ENCODE measurements at places on chromosomes 5 and 9. TPM values are rescaled to one million over a fixed set of nuclear protein-coding genes. Genes with fewer than 3 reads are reported as not detected.

GRCh38 chr9:83655433-83655832, 32.5 kb downstream of the IDNK start:
- peaks cover 76% of the 10 kb centered on the region for H3K36me3 ChIP-seq
- no peaks in the 10 kb centered on the region for H3K4me1 ChIP-seq
- no peak overlapping the region for H3K27ac ChIP-seq

- no peak overlapping the region for H3K4me3 ChIP-seq
- H3K4me1 ChIP-seq: peaks cover 15% of the 10 kb centered on the region
- H3K27ac ChIP-seq: no peak overlapping the region
- H3K27me3 ChIP-seq: no peaks in the 10 kb centered on the region
- H3K36me3 ChIP-seq: no peaks in the 10 kb centered on the region
- DNase-seq: no peak
These were observed 12.4 kb upstream of the TENT4A start for GRCh38 chr5:6700685-6701355.

DNA sequence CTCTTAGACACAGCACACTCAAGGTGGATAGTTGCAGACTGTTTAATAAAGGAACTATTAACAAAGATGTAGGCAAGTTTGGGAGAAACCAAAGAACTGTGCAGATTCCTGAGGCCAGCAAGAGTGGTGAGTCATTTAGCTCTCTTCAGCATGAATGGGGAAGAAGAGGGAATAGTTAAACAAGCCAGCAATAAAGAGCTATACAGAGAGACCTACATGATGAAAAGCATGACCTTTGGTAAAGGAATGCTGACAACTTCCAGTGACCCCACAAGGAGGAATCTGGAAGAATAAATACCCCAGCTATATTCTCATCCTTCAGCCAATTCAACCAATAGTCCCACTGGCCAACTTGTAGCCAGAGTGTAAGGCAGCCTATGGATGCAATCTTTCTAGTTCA, 706.0 kb upstream of the GRAMD2B start:
- no peaks in the 10 kb centered on the region for H3K4me1 ChIP-seq
- DNase-seq: no peak
- H3K27me3 ChIP-seq: no peaks in the 10 kb centered on the region
- H3K27ac ChIP-seq: no peak overlapping the region
- no peaks in the 10 kb centered on the region for H3K36me3 ChIP-seq

- DNase-seq: no peak
- no peak overlapping the region for H3K4me3 ChIP-seq
- H3K36me3 ChIP-seq: no peaks in the 10 kb centered on the region
- no peaks in the 10 kb centered on the region for H3K27me3 ChIP-seq
- H3K27ac ChIP-seq: no peak overlapping the region
- H3K4me1 ChIP-seq: no peaks in the 10 kb centered on the region
These were observed 222.4 kb downstream of the SAXO1 start for GRCh38 chr9:18810581-18810980.

GRCh38 chr5:158261674-158262367, 402.9 kb upstream of the CLINT1 start:
- no peak overlapping the region for H3K27ac ChIP-seq
- H3K4me1 ChIP-seq: no peaks in the 10 kb centered on the region
- H3K36me3 ChIP-seq: no peaks in the 10 kb centered on the region
- no peak overlapping the region for H3K4me3 ChIP-seq
- DNase-seq: no peak

DNA sequence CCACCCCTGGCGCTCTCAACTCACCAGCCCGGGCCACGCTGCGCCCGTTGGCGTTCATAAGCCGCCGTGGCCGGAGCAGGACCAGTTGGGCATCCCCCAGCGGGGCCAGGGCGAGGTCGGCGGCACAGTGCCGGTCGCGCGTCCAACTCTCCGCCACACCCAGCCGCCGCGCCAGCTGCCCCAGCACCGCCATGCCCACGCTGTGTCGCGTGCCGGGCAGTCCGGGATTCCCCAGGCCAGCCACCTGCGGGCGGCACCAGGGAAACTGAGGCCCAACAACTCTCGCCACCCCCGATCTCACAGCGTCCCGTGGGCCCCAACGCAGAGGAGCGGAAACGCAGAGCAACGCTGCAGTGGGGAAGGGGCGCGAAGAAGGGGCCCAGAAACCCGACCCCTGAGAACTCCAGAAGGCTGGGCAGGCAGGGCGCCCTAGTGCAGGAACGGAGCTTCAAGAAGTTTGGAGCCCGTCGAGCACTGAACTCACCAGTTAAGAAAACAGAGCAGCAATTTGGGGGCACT, 453 bp downstream of the PTRH1 start:
- peak overlapping the region; percentile 68 for H3K4me3 ChIP-seq
- no peaks in the 10 kb centered on the region for H3K27me3 ChIP-seq
- no peaks in the 10 kb centered on the region for H3K36me3 ChIP-seq
- H3K4me1 ChIP-seq: no peaks in the 10 kb centered on the region
- H3K27ac ChIP-seq: peak overlapping the region; percentile 84

GRCh38 chr5:17088051-17088450, 129.4 kb upstream of the BASP1 start:
- no peaks in the 10 kb centered on the region for H3K4me1 ChIP-seq
- no peak overlapping the region for H3K27ac ChIP-seq
- H3K36me3 ChIP-seq: no peaks in the 10 kb centered on the region
- no peak overlapping the region for H3K4me3 ChIP-seq
- DNase-seq: no peak

GRCh38 chr5:78213799-78214198, 80.7 kb downstream of the AP3B1 start:
- H3K27ac ChIP-seq: no peak overlapping the region
- no peak for DNase-seq
- H3K4me3 ChIP-seq: no peak overlapping the region
- H3K36me3 ChIP-seq: no peaks in the 10 kb centered on the region

DNA sequence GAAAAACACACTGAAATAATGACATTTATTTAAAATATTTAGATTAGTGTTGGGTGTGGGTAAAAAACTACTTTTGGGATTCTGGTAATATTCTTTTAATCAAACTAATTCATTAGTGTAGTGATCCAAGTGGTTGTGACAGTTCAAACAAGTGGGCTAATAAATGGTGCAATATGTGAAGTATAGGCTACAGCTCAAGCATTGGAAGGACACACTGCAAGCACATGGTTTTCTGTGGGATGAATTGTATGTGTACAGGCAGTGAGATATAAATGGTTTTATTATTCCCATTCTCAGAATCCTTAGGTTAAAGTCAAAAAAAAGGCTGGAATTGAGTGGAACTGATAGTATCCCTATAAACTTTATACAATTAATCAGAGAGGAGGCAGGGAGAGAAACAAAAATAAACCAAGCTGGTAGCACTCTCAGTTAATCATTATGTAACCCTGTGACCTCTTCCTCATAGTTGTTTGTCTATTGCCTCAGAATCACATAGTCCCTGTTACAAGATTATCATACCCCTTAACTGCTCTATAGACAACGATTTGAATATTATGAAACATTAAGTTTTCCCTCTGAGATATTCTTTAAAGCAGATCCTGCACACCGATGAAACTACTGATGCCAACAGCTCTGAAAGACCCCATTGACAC, 1755.4 kb upstream of the ACO1 start:
- no peak overlapping the region for H3K27ac ChIP-seq
- no peak for DNase-seq
- H3K27me3 ChIP-seq: no peaks in the 10 kb centered on the region
- no peaks in the 10 kb centered on the region for H3K36me3 ChIP-seq
- no peak overlapping the region for H3K4me3 ChIP-seq
- no peaks in the 10 kb centered on the region for H3K4me1 ChIP-seq

GRCh38 chr5:43045236-43045635, 5.1 kb upstream of the ANXA2R start:
- no peaks in the 10 kb centered on the region for H3K4me1 ChIP-seq
- no peaks in the 10 kb centered on the region for H3K36me3 ChIP-seq
- no peak overlapping the region for H3K4me3 ChIP-seq
- H3K27ac ChIP-seq: no peak overlapping the region

DNA sequence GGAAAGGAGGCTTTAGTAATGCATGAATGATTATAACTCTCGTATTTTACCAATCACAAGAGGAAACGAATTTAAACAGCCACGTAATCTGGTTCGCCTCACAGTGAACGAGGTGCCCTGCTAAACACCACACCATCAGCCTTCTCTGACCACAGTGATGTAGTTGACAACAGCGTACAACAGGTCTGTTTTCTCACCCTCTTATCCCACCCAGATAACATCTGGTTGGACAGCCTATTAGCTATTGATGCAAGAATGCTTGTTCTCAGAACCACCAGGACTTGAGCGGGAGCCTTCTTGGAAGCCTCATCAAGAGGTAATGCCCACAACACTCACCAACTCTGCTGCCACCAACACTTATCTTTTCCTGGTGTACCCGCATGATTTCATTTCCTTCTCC, 23.3 kb downstream of the SLC1A3 start:
- no peak overlapping the region for H3K27ac ChIP-seq
- H3K4me3 ChIP-seq: no peak overlapping the region
- H3K27me3 ChIP-seq: no peaks in the 10 kb centered on the region
- H3K4me1 ChIP-seq: peaks cover 9% of the 10 kb centered on the region
- DNase-seq: no peak

DNA sequence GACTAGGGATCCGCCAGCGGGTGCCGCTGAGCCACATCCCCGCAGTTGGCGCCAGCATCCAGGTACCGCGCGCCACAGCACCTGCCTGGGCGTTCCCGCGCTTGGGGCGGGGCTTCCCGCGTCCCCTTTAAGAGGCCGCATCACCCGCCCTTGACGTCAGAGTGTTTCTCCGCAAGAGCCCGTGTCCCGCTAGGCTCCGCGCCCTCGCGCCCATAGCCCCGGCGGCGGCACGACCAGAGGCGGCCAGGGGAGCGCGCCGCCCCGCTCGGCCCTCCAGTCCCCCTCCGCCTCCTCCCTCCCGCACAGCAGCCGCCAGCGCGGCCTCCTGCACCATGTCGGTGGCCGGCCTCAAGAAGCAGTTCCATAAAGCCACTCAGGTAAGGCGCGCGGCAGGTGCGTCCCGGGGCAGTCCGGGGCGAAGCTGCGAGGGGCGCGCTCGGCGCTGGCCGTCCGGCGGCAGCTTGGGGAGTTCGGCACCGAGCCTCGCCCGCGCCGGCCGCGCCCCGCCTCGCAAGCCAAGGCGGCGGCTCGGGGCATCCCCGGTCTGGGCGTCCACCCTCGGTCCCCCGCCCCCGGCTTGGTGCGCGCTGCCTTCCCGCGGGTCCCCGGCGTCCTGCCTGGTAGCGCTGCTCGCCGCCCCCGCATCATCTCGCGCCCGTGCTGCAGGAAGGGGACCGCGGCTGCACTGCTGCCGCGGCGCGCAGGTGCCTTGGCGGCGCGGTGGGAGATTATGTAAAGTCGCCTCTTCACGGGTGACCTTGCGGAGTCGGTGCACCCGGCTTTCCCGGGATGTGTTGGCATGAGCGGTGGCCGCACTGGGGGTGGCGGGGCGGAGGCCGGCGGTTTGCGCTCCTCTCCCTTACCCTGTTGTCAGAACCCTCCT, at the start of gene SH3GL2:
TSS of gene SH3GL2 (plus strand) at position 156 of the 883 bp plus-strand sequence.
- no peak for DNase-seq
- no peaks in the 10 kb centered on the region for H3K36me3 ChIP-seq
- H3K27ac ChIP-seq: no peak within 1 kb of the TSS
- peak within 1 kb of the TSS; percentile 37 for H3K4me3 ChIP-seq
- no peaks in the 10 kb centered on the region for H3K4me1 ChIP-seq

DNA sequence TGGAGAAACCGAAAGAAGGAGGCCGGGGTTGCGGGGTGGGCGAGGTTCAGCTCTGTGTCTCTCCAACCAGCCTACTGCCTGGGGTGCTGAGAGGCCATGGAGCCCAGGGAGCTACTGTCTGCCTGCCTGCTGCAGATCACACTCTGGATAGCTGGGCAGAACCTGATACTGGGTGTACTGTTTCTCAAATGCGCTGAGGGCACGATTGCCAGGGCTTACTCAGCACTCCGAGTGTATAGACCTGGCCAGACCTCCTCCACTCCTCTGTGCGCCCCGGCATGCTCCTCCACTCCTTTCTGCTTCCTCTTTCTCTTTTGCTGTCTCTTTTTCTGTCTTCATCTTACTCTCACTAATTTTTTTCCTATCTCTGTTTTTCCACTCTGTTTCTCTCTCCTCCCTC, 215.1 kb downstream of the PAPPA start:
- H3K27me3 ChIP-seq: no peaks in the 10 kb centered on the region
- no peak overlapping the region for H3K4me3 ChIP-seq
- H3K4me1 ChIP-seq: peaks cover 9% of the 10 kb centered on the region
- no peaks in the 10 kb centered on the region for H3K36me3 ChIP-seq
- no peak overlapping the region for H3K27ac ChIP-seq
- no peak for DNase-seq

DNA sequence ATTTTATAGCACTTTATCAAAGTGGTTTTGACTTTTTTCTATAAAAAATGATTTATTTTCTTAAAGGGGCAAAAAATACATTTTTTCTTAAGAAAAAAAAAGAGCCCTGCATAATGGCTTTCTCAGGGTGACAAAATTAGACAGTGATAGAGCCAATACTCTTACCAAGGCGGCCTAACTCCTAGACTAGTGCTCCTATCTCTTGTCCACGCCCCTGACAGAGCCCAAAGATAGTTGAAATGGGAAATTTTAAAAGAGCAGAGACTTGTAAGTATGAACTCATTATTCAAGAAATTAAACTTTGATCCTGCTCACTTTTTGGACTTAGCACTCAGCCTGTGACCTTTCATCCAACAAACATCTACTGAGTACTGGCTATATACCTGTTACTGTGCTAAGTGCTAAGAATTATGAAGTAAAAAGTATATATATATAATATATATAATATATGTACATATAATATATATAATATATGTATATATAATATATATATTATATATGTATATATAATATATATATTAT, 1.2 kb downstream of the INVS start:
- peak overlapping the region; percentile 88 for H3K27ac ChIP-seq
- no peak for DNase-seq
- no peaks in the 10 kb centered on the region for H3K27me3 ChIP-seq
- peaks cover 12% of the 10 kb centered on the region for H3K36me3 ChIP-seq

DNA sequence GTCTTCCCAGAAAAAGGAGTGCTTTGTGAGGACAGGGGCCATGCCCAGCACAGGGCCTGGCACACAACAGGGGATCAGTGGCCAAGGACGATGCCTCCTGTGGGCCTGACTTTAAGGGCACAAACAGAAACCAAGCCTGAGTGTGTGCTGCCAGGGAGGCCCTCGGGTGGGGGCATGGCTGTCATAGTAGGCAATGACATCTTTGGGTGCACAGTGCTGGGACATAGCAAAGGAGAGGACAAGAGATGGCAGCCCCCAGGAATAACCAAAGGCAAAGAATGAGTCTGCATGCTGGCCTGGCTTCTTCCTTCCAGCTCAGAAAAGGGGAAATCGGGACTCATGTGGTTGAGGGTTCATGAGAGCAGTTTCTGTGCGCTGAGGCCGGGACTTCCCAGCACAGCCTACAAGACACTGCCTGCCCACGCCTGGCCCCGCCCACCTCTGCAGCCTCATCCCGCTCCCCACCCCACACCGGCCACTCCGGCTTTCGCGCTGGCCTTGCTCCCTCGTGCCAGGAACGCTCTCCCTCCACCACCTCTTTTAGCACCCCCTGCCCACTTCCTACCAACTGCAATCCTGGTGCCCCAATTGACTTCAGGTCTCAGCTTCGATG, 13.8 kb upstream of the LHX2 start:
- H3K4me3 ChIP-seq: no peak overlapping the region
- no peaks in the 10 kb centered on the region for H3K36me3 ChIP-seq
- no peak overlapping the region for H3K27ac ChIP-seq
- peaks cover 29% of the 10 kb centered on the region for H3K27me3 ChIP-seq

SPINK4 gene
- total RNA-seq: not detected

NR5A1 gene
- total RNA-seq: not detected

S100Z gene
- not detected for total RNA-seq

TAF11L5 gene
- total RNA-seq: not detected

PRDM9 gene
- total RNA-seq: not detected

DYNC2I2 gene
- 23.1 TPM for total RNA-seq

ITGA2 gene
- 2.3 TPM for total RNA-seq
